Stimulated activated CD8-positive, alpha-beta memory T cell treated with anti-CD3 and anti-CD28 coated beads, Interleukin-7, amount 100 ng/mL, for 1 hour (primary cell): ENCODE measurements at places on chromosomes 16 and 17.

GRCh38 chr17:64622931-64623654 is 39.0 kb downstream of the SMURF2 start:
- DNase-seq, result no peak

- DNase-seq, result no peak
Measured at GRCh38 chr17:29588017-29588561, 1.4 kb downstream of the GIT1 start.

DNA sequence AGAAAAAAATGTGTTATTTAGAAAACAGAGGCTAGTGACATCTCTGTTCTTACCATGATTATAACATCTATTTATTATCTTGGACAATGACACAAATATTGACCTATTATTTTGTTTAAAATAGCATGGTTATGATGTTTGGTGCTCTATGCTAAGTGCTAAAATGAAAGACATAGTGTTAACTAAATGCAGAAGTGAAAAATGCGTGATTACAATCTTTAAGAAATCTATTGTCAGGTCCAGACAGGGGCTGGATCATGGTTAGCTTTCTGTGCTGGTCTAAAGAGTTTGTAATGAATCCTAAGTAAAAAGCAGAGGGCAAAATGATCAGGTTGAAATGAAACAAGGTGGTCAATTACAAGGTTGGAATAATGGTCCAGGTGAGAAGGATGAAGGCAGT is 622 bp upstream of the KRT28 start:
- no peak for DNase-seq

DNA sequence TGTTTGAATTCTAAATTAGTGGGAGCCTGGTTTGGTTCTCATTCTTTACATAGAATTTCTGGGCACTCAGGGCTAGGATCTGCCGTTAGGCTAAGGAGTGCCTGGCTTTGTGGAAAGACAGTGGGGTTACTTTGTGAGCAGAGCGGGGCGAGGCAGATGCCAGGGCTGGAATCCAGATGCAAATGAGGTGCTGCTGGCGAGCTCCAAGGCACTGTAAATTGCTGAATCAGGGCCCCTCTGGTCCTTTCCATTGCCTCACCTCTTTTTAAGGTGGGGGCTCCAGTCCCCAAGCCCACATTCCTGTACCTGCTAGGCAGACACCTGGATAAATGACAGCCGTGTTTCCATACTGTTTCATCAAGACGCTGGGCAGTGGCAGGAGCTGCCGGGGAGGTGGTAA is 33.8 kb downstream of the PIPOX start:
- DNase-seq, result no peak

GRCh38 chr17:28960256-28961061 is 9.1 kb upstream of the PHF12 start:
- DNase-seq, result no peak

- DNase-seq, result no peak
Measured at GRCh38 chr17:67289181-67289876, 44.3 kb upstream of the HELZ start.

DNA sequence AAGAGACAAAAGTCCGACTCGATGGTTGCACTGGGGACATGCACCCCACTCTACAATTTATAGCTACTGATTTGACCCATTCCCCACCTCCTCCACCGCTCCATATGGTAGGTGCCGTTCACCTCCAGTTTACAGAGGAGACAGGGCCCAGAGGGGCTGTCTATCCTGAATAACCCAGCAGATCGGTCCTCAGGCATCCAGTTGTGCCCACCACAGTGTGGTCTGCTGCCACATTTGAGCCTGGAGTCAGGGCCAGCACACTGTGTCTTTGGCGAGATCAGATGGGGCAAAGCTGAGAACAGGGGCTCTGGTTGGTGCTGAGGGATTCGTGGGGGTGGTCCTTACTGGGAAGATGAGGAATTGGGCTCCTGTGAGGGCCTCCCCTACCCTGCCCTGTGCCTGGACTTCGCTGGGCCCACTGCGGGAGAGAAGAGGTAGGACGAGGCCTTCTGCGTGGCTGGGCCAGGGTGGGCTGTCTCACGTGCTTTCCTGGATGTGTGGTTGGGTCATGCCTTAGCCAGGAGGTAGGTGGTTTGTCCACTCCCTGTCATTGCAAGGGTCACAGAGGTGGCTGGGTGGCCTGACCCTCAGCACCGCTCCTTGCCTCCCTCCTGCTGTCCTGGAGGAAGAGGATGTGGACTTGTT is 2.8 kb downstream of the ADCY7 start:
- DNase-seq, result no peak

DNA sequence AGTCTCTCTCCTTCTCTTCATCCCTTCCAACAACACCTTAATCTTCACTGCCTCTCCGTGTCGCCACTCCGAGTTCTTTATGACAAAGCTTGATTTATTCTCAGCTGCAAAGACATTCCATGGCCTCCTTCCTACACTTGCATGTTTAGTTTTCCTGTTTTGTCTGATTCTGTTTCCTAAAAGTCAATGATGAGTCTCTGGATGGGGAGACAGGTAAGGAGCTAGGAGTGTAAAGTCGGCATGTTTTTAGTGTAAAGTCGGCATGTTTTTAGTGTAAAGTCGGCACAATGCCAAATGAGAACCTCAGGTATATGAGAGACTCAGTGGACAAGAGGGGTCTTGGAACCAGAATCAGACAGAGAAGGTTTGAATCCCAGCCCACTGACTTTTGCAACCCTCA is 362.3 kb upstream of the EEF2KMT start:
- DNase-seq, result no peak

- no peak for DNase-seq
Measured at GRCh38 chr16:35194681-35195080, 1735.3 kb downstream of the TP53TG3F start.

- DNase-seq, result no peak
Measured at GRCh38 chr17:81578038-81578441, 25.9 kb upstream of the FAAP100 start.

DNA sequence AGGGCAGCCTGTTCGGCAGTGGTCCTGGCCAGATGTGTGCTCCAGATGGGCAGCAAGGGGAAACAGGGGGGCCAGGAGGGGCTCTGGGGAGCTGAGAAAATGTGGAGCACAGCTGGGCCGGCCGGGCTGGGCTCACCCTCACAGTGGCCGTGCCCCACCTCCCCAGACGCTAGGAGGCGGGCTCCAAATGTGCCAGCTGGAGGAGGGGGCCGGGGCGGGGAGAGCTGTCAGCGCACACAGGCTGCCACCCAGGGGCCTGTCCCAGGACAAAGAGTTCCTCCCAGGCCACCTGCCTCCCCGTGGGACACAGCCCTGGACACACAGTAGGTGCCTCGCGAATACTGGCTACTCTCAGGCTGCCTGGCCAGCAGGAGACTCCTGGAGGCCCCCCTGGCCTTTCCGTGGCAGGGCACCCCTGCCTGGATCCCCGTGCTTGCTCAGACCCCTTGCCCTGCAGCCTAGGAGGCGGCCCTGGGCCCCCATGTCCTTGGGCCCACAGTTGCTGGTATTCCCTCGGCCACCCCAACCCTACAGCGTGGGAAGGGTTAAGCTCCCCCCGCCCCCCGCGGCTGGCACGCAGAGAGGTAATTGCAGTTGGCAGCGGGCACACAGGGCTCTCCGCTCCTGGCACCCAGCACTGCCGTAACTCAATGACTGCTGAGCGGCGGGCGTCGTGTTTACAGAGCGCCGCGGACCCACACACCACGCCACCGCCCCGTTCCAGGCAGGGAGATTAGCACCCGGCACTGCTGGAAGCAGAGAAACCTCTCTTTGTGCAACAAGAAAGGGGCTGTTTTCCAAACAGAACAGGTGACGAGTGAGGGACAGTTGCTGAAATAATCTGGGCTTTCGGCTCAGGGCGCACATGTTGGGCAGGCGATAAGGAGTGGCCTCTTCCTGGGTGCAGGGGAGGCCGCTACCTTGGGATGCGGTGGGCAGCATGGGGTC is 32.2 kb downstream of the BAHCC1 start:
- DNase-seq, result no peak

DNA sequence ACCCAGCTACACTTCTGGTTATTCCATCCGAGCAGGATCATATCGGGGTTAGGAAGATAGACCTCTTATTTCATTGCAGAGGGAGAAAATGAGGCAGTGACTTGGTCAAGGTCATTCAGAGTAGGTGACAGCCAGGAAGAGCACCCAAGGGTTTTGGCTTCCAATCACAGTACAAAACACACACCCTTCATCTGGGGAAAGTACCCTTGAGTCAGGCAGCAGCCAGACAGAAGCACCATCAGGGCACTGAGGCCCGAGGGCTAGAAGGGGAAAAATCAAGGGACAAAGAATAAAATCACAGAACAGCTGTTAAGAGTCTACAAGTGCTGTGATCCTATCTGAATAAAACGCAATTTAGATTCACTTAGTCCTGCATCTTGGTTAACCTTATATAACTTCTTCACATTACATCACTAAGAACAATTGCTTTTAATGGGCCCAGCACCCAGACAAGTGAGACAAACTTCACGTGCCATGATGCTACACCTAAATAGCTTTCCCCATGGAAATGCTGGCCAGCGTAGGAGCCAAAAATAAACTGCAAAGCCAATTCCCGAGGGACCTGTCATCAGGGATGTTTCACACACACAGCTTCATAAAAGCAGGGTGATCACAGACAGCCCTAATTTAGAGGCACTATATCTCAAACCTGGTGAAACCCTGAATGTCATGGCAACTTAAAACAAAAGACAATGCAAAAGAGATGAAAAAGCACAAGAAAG is 4.9 kb downstream of the UBE2O start:
- DNase-seq, result no peak

GRCh38 chr17:66533572-66533971 is 231.2 kb downstream of the PRKCA start:
- no peak for DNase-seq

DNA sequence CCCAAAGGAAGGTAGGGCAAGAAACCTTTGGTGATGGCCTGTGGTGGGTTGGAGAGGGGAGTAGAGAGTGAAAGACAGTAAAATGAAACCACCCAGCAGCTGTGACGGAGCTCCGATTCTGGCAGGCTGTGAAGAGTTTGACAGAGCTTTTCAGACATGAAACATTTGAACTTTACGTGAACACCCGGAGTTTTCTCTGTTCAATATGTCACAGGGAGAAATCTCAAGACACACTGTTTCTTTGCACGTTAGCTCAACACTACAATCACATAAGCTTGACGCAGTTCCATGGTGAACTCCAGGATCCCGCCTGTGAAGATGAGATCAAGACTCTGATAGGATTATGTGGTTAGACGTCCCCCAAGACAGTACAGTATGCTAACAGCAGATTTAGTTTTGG is 79.6 kb upstream of the CDH11 start:
- DNase-seq, result no peak

DNA sequence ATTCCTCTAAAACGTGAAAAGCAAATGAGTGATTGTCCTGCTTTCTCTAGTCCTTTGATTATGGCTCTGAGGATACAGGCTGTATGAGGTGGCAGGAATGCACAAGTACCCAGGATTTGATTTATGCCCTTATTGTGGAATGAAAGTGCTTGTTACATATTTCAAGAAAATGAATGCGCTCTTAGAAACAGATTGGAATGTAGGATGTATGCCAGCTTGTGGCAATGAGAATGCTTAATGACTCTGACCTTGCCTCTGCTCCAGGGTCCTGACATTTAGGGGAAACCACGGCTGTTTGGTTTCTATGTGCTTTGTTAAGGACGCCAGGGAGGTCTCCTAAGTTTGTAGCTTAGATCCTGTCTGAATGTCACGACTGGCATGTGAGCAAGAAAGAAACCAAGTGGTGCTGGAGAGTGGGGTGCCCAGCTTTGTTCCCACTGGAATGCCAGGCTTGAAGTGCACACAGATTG is 22.0 kb downstream of the PRCD start:
- no peak for DNase-seq

- no peak for DNase-seq
Measured at GRCh38 chr17:66540131-66540781, 237.8 kb downstream of the PRKCA start.

- no peak for DNase-seq
Measured at GRCh38 chr16:2776500-2777139, 460 bp downstream of the ELOB start.

DNA sequence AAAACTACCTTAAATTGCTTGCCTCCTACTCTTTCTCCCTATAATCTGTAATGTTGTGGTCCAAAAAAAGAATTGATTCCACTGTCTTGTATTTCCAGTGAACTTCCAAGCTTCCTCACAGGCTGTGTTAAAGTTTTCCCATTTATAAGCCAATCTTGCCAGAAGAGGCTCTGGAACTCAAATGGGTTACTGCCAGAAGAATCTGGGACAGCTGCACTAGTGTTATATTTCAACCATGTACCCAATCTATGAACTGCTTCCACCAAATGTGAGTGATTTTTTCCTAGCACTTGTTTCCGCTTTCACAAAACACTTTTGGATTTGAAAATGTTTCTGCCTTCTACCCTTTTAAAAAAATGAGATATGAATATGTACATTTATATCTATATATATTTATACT is 1.8 kb downstream of the CCDC43 start:
- DNase-seq, result no peak

DNA sequence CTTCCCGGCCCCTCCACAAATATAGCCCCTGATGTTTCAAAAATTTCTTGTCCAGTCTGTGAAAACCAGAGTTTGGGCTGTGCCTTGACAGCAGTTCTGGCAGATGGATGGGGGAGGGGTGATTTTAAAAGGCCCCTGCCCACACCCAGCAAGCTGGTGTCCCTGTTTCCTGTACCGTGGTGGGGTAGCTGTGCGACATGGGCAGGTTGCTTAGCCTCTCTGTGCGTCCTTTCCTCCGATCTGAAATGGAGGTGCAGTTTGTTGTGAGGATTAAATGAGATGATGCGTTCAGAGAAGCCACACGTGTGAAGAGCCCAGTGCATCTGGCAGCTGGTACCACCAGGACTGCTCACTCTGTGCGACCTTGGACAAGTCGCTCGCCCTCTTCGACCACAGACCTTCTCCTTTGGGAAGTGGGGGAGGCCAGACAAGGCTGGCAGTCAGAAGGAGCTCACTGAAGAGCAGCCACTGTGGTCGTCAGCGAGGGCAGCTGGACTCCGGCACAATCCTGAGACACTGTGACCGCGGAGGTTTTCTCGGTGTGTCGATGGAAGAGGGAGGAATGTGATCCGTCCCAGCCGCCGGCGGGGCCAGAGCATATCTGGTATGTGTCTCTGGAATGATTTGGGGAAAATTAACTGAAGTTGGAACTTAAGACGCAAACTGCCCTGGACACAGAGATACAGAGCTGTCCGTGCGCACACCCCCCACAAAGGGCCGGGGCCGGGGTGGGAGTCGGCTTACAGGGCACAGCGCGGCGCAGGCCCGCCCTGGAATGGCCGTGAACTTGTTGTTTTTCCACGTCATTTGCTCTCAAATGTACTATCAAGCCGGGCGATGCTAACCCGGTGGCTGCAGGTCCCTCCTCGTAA is 721 bp upstream of the WFIKKN2 start:
- DNase-seq, result no peak

GRCh38 chr17:6166492-6167179 is 96.5 kb downstream of the WSCD1 start:
- DNase-seq, result no peak

DNA sequence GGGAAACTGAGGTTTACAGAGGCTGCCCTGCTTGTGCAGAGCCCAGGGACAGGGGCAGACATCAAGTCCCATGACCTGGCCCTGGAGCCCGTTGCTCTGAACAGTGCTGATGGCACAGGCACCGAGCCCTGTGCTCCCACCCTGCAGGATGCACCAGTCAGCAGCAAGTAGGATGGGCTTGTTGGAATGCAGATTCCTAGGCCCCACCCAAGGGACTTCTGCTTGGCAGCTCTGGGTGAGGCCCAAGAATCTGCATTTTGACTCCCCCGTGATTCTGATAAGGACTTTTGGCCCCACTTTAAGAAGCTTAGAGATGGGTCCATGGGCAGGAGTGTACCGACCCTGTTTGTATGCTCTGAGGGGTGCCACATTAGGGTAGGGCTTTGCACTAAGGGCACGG is 23.3 kb downstream of the LASP1 start:
- DNase-seq, result no peak

GRCh38 chr17:19673623-19674022 is 25.1 kb downstream of the ALDH3A2 start:
- DNase-seq, result no peak

GRCh38 chr17:34225046-34225445 is 30.0 kb upstream of the CCL2 start:
- no peak for DNase-seq
